ENCODE measurements at places on chromosomes 16 and 17.
A peak's percentile ranks its signal among the peaks of the same experiment; 100 is the strongest.

DNA sequence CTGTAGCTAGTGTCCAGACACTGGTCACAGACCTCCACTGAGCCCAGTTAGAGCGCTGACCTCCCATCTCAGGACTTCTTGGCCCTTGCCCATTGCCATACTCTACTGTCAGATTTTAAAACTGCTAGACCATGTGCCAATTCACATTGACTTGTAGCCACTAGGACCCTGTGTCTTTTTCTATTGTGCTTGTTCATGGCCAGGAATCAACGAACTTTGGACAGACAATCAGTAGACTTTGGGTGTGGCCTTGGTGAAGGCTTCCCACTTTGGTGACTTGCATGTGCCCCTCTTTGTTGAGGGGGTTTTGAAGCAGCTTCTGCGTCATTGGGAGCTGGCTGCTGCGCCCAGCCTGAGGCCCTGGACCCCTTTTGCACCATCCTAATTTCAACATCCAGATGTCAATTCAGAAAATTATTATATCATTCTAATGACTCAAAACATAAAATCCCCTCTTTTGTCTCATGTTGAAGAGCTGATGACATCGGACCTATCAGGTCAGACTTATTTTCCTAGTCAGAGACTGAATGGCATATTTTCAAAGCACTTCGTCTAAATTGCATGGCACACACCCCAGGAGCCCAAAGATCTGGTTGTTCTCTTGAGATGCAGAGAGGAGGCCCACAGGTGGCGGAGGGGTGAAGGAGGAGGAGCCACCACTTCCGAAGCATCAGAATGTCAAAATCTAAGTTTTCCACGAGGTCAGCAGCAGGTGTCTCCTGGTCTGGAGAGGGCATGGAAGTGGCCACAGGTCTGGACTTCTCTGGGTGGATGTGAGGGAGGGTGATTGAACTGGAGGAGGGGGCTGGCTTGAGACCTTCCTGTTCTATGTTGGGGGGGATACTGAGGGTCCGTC is 93.4 kb upstream of the CBX4 start:
- no peak for DNase-seq

GRCh38 chr16:85046472-85046916 is 18.9 kb downstream of the KIAA0513 start:
- DNase-seq: no peak

DNA sequence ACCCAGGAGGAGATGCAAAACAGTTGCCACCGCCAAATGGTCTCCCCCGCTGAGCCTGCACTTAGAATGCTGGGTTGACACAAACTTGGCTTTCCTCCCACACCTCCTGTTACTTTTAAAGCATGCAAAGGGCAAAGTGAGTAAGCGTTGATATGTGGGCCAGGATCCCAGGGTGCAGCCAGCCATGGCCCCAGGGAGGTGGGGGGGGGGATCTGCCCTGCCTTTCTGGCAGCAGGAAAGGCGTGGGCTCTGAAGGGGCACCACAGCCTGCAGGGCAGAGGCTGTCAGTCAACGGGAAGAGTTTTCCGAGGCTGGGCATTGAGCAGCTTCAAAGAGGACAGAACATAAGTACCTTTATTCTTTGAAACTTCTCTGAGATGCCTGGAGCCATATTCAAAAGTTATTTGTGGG is 142.3 kb downstream of the ABCC12 start:
- no peak for DNase-seq

DNA sequence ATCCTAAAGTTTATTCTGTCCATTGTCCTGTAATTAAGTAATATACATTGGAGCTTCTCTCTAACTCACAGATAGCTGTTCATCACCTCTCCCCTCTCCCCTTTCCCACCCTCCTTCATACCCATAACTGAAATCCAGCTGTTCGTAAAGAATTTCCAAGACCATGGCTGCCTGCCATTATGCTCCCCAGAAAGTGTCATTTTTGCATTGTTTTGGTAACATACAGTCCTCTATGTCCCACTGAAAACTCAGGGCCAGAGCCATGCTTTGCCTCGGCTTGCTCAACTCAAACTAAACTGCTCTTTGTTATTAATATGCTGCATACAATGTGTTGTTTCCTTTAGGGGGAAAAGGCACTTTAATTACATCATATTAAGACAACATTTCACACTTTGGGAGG is 132.0 kb downstream of the MRTFB start:
- DNase-seq: no peak

DNA sequence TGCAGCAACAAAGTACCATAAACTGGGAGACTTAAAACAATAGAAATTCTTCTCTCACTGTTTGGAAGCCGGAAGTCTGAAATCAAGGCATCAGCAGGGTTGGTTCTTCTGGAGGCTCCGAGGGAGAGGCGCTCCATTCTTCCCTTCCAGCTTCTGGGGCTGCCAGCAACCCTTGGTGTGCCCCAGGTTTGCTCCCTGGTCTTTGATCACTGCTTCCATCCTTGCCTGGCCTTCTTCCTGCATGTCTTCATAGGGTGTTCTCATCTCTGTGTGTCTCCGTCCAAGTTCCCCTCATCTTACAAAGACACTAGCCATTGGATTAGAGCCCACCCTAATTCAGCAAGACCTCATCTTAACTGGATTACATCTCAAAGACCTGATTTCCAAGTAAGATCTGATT is 35.3 kb upstream of the LRRC75A start:
- DNase-seq: no peak

- DNase-seq: no peak
These were observed 4.4 kb downstream of the COPRS start for GRCh38 chr17:31854672-31855071.

DNA sequence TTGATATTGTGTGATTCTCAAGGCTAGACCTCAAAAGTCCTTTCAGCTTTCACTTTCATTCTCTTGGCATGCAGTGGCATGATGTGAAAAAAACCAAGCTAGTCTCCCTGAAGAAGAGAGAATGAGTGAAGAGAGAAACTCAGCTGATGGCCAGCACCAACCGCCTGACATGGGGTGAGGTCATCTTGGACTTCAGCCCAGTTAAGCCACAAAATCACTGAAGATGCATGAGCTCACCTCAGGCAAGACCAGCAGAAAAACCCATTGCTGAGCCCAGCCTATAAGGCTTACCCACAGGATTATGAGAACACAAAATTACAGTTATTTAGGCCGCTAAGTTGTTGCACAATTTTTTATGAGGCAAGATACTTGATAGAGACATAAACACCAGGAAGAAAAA is 496.5 kb downstream of the TOX3 start:
- no peak for DNase-seq

DNA sequence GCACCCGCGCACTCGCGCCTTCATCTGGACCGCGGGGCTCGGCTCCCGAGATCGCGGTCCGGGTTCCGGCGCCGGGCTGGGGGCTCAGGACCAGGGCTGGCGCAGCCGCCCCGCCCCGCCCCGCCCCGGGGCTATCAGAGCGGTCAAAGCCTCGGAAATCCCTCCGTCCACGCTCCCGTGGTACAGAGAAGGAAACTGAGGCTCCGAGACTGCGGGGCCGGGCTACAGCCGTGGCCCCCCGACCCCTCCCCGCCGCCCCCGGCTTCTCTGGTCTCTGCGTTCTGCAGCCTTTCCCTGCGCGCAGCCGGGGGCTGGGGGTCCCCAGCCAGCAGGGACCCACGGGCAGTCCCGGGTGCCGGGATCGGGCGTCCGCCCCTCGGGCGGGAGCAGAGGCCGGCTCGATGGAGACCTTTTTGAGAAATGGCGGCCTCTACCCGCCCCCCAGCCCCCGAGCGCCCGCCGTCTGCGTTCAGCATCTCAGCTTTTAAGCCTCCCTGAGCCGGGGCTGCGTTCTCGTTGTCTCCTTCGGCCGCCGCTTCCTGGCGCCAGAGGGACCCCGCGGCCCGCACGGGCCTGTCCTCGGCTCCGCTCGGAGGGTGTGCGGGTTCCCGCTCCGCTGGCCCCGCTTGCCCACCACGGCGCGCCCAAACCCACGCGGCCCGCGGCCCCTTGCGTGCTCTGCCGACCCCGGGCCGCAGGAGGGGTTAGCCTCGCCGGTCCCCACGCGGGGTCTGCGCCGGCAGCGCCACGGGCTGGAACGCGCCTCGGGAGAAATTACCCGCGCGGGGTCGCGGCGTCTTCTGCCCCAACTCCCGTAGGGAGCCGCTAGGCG is 1.5 kb upstream of the NPTX1 start:
- no peak for DNase-seq

DNA sequence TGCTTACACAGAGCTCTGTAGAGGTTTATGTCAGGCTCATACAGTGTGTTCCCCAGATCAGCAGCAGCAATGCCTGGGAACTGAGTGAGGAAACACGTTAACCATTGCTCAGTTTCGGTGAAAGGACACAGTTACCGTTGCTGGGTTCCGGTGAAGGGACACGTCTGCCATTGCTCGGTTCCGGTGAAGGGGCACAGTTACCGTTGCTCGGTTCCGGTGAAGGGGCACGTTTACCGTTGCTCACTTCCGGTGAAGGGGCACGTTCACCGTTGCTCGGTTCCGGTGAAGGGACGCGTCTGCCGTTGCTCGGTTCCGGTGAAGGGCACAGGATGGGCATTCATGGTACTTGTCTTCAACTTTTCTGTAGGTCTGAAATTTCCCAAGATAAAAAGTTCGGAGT is 81.7 kb downstream of the MRM3 start:
- DNase-seq: no peak

GRCh38 chr17:75666959-75667790 is at the start of the genes RECQL5 and SAP30BP:
Gene RECQL5, minus strand, starts transcription at chr17:75667154. Its CDS starts 597 bp downstream, at chr17:75666557.
Gene SAP30BP, plus strand, starts transcription at chr17:75667338. Its CDS starts 35 bp downstream, at chr17:75667373.
- peak; percentile 97 for DNase-seq

- no peak for DNase-seq
These were observed 147.4 kb downstream of the CDK5R1 start for GRCh38 chr17:32634167-32634566.

GRCh38 chr17:44361292-44362260 is 2.1 kb downstream of the FAM171A2 start:
- DNase-seq: no peak

DNA sequence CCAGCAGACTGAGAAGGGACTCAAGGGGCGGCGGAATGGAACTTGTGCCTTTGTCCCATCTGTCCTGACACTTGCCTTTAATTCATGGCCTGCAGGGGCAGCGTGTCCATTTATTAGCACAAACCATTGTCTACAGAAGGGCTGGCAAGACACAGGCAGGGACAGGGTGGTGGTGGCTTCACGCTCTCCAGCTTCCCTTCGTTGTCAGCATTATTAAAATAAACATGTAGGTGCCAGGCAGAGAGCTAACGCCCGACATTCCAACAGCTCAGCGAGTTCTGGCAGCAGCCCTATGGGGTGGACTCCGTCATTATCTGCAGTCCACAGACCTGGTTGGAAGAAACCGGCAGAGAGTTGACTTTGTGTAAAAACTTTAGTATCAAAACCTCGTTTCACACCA is 16.3 kb downstream of the DNAI2 start:
- no peak for DNase-seq

DNA sequence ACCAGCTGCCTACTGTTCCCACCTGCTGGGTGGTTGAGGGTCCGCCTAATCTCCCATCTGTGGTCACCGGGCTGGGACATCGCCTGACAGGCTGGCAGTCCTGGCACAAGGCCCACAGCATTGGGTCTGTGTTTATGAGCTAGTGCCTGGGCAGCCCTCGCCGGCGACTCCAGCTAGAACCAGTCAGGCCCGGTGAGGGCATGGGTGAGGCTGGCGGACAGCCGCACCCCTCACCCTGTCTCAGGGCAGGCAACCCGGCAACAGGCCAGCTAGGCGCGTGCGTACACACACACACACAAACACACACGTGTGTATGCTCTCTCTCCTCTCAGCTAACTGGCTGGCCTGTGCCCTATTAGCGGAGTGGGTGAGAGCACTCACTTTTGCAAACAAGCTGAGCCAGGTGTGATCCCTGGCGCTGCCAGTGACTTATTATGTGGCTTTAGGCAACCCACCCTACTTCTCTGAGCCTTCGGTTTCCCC is 10.4 kb downstream of the HSD11B2 start:
- DNase-seq: no peak

- DNase-seq: peak; percentile 23
These were observed 41.8 kb downstream of the IL4R start for GRCh38 chr16:27355610-27356009.

DNA sequence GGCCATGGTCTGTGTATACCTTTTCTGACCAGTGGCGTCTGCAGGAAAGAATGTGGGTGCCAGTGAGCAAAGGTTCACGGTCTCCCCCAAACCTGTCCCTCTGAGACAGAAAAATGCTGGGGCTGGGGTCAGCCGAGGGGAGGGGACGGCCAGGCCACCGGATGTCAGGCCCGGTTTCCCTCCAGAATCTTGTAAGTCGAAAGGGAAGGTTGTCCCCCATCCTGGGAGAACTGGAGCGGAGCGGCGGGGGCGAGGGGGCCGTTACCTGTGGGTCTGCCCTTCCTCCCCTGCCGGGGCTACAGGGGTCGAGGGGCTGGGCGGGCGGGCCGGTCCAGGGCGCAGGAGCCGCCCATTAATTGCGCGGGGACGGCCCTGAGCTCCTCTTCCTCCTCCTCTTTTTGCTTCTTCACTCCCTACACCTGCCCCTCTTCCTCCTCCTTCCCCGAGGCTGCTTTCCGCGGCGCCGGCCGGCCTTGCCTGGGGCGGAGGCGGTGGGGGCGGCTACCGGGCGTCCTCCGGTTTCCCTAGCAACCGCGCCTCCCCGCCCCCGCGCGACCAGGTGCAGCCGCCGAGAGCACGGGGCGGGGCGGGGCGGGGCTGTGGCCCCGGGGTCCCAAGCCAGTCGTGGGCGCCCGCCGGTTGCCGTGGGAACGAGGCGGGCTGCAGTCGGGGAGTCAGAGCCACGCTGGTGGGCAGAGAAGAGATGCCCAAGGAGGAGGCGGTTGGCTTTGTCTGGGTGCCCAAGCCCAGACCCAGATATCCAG is at the start of gene MARCHF10:
MARCHF10 (minus strand) TSS at position 503 of the 764 bp plus-strand sequence. CDS start 6,579 bp downstream, outside the sequence.
- DNase-seq: no peak

GRCh38 chr16:85470873-85471272 is 142.2 kb upstream of the GSE1 start:
- DNase-seq: no peak

DNA sequence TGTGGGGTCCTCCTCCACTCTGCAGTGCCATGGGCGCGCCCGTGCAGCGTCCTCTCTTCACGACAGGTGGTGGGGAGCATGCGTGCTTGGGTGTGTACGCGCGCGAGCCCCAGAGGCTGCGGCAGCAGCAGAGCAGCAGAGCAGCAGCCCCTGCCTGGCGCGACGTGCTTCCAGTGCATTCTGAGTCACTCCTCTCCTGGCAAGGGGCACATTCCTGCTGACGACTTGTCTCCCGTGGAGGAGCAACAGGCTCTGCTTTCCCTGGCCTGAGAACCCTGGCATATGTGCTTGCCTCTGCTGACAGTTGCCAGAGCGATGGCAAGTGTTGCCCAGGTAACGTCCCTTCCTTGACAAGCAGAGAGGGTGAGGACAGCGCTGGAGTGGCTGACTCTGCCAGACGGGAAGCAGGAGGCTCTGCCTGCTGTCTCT is 133.8 kb upstream of the PLCG2 start:
- peak; percentile 88 for DNase-seq

DNA sequence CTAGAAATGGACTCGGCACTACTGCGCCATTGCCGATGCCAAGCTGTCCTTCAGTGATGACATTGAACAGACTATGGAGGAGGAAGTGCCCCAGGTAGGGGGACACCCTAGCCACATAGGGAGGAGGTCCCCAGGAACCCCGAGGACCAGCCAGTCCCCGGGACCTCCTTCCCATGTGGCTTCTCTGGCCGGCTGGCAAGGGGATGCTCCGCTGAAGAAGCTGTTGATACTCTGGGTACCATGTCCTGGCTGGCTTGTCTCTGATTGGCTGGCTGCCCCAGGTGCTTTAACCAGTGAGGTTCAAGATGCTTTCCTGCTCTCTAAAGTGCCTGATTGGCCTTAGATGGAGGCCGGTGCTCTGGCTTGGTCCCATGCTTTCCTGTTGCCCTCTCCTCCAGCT is 103.6 kb downstream of the SDR42E1 start:
- DNase-seq: no peak

GRCh38 chr17:76586741-76587487 is 1.3 kb upstream of the ST6GALNAC2 start:
- DNase-seq: no peak

- peak; percentile 10 for DNase-seq
These were observed 10.3 kb downstream of the CUEDC1 start for GRCh38 chr17:57944908-57945307.

- DNase-seq: peak; percentile 79
These were observed at the start of gene SOX9 for GRCh38 chr17:72120642-72121163. Gene SOX9, plus strand, starts transcription at chr17:72121020. Its CDS starts 372 bp downstream, at chr17:72121392.

All from HFFc6 (cell line).